Nephron progenitor cell (in vitro differentiated cells): ENCODE measurements at places on chromosomes 5 and 9.

DNA sequence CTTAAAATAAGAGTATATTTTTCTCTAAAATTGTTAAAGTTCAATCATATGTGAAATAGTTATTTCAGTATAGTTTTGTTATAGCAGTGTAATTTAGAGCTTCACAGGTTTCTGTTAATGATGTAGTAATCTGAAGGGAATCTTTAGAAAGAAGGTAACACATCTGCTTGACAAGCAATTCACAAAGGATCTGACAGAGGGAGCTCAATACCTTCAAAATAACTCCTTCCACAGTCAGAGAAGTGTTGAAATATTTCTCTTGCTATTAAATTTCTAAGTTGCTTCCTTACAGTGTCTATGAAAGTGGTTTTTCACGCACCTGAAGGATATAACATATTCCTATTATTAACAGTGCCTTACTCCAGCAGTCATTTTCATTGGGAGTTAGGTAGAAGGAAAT is 44.9 kb downstream of the SLC25A51 start:
- no peak for DNase-seq

- no peak for DNase-seq
Measured at GRCh38 chr9:99713838-99714306, 107.8 kb upstream of the NR4A3 start.

DNA sequence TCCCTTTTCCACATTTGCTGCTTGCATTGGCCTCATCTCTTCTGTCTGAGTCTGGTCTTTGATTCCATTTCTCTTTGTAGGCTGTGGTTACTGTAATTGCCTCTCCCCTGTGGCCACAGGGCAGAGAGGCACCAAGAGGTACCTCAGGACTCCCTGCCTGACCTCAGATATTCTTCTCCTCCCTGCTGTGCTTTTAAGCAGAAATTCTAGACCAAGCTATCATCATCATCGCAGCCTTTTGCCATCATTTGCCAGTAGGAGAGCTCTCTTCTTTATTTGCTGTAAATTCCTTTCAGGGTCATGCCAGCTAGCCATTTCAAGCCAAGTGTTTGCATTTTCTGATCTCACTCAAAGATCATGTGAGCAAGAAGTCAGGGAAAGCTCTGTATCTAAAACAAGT is 369.6 kb downstream of the ICE1 start:
- DNase-seq, result no peak

DNA sequence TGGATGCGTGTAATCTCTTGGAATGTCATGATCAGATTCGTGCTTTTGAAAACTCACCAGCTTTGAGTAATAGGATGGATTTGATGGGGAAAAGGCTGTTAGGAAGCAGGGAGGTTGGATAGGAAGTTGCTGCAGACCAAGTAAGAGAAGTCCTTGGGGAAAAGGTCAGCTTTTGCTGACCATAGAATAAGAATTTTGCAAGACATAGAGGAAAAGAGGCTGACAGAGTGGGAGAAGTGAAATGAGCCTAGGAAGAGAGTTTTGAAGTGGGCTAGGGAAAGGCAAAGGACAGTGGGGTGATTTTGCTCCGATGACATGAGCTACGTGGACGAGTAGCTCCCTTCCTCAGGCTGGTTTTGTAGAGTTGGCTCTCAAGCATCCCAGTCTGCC is 31.5 kb downstream of the RHOBTB3 start:
- DNase-seq, result no peak

- DNase-seq, result no peak
Measured at GRCh38 chr5:178531786-178532185, 58.4 kb downstream of the COL23A1 start.

- no peak for DNase-seq
Measured at GRCh38 chr9:2810420-2811075, 33.3 kb downstream of the PUM3 start.

DNA sequence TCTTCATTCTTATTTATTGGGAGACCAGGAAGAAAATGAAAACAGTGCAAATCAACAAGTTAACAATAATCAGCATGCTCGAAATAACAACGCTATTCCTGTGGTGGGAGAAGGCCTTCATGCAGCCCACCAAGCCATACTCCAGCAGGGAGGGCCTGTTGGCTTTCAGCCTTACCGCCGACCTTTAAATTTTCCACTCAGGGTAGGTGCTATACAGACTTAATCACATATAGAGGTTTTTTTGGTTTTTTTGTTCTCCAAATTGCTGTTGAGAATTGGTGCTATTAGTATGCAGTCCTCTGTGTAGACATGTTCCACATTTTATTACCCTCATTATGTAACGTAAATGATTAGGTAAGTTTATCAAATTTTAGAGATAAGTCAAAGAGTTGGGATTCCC is 30.3 kb upstream of the ROPN1L start:
- no peak for DNase-seq

DNA sequence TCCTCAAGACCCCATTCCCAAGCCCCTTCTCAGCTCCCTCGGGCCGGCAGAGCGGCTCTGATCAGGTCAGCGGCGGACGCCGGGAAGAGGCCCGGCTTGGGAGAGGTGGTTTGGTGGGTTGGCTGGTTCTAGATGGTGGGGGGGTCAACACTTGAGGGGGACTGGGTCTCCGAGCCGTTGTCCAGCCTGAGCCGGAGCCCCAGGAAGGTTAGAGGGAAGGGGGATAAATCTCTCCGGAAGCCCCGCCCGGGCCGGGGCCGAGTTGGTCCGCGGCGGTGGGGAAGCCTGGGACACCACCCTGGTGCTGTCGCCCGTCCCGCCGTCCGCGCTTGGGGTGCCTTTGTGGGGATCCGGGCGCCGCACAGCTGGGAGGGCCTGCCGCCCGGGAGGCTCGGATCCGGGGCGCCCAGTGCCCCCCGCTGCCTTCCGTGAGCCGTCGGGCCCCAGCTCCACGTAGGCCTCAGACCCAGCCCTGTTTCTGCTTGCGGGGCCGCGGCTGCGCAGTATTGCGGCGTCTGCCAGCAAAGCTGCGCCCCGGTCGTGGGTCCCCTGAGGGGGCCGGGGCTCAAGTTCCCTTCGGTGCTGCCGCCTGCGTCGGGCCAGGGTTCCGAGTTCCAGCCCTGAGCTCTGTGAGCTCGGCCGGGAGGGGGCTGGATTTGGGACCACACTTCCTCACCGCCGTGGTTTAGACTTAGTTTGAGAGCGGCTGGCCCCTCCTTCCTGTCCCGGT is 542 bp upstream of the TRIM52 start:
- DNase-seq, result peak; percentile 74

DNA sequence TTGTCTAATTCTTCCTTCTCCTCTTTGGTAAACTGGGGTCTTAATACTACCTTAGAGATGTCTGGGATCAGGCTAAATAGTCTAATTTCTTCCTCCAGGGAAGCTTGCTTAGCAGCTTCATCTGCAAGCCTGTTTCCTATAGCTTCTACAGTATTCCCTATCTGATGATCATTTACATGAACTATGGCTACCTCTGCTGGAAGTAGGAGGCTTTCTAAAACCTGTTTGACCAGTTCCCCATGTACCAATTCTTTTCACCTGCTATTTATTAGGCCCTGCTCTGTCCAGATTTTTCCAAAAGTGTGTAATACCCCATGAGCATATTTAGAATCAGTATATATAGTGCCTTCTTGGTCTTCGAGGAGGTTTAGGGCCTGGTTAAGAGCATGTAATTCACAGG is 619.8 kb downstream of the HINT1 start:
- no peak for DNase-seq

DNA sequence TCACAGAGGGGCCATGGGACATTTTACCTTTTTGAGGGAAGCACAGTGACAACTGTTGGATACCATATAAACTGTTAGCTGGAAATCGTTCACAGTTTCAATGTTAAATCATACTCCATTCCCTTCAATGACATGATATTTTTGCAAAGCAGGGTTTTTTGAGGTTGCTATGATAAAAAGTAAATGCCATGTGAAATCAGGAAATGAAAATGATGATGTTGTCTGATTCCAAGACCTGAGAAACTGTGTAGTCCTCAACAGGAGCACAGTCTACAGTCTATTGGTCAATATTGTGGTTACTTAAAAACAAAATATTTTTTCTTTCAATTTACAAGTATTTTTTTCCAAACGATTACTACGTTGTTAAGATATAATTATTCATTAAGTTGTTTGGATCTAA is 24.0 kb upstream of the ADAM19 start:
- no peak for DNase-seq

GRCh38 chr5:115342590-115343377 is 46.3 kb upstream of the CCDC112 start:
- DNase-seq, result no peak

DNA sequence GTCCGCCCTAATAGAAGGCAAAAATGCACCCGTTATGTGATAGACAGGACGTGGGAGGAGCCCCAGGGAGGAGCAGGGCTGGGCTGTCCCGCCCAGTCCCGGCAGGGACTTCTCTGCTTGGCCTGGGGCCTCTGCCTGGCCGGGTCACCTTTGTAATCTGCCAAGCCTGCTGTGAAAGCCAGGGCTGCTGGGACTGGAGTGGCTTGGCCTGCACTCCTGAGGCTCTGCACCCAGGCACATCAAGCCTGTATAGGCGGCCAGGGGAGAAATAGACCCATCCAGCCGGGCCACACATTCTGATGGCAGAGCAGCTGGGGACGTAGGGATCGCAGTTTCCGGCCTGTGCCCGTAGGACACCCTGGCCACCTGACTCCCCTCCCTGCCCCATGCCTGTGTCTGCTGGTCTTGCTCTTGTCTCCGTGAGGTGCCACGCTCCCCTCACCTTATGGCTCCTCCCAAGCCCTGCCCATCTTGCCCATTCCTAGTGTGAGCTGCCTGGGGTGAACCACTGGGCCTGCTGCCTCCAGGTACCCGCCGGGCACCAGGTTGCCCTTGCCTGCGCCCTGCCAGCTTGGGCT is 28.1 kb downstream of the DYNC2I2 start:
- no peak for DNase-seq

- peak; percentile 86 for DNase-seq
Measured at GRCh38 chr9:1050125-1050895, at the start of gene DMRT2. Gene DMRT2 (plus strand): TSS chr9:1050357. CDS start chr9:1051614, 1,257 bp downstream.

DNA sequence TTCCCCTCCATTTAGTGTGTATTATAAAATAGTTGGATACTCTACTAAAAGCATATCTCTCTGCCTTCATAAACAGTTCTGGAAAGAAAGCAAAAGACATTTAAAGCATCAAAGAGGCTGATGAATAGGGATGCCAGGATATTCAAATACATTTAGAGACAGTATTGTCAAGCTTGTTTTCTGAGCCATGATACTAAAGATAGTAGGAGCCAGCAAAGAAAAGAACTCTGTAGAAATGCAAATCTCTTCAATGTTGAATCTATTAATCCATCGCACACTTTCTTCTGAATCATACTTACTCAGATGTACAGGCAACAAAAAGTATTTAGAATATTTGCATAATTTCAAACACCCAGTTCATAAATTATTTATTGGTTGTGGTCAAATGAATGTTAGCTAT is 207.1 kb upstream of the MEF2C start:
- no peak for DNase-seq
